ENCODE measurements at places on chromosomes 1 and 21.

DNA sequence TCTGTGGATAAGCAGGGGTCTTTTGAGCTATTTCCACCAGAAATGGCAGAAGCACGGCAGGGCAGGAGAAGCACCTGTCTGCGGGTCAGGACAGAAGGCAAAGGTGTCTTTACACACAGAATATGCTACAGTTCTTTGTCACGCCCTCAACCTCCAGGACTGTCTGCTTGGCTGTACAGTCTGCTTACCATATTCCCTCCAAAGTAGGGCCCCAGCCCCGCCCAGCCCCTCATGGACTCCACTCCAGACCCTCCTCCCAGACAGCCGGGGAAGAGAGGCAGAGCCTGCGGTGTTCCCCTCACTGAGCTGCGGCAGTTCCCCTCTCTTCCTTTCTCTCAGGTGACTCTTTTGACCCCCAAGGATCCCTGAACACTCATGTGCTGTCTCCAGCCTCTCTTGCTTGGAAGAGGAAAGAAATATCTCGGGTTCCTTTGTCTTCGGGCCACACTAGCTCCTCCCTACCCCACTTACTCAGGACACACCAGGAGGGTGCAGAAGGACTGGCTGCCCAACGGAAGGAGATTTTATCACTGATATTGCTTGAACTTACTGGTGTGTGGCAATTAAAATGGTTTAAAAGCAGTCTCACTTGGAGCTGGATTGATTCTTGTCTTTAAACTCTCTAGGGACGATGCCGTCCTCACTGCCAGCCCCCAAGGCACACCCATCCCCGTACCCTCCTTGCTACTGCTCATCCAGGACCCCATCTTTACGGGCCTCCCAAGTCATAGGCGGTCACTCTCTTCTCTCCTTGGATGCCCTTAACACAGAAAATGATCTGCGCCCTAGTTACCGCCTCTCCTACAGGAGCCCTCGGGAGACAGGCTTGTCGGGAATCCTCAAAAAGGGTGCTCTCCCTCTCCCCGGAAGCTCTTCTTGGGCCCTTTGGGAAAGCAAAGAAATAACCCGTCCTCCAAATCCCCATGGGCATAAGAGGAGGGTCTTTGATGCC, 169.7 kb downstream of the TOMM20 start:
- DNase-seq, result no peak

GRCh38 chr1:75612976-75613375, 2.1 kb upstream of the SLC44A5 start:
- DNase-seq, result no peak

GRCh38 chr1:157288006-157288405, 149.8 kb upstream of the ETV3 start:
- no peak for DNase-seq

- no peak for DNase-seq
Measured at GRCh38 chr1:155691992-155692528, 3.2 kb downstream of the DAP3 start.

DNA sequence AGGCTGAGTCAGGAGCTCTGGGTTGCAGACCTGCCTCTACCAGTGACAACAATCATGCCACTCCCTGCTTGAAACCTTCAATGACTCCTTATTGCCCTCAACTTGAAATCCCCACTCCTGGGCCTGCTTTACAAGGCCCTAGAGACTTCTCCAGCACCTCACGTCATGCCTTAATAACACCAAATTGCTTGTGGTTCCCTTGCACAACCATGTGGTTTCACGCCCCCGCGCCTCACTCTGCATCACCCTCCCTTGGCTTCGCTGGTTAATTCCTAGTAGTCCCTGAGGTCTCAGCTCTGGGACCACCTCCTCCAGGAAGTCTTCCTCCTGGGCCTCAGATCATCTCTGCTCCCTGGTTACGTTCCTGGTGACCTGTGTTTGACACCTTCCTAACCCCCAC, 33.0 kb downstream of the EPHA2 start:
- DNase-seq, result peak; percentile 96

- no peak for DNase-seq
Measured at GRCh38 chr1:59039551-59039950, 255.7 kb upstream of the JUN start.

GRCh38 chr1:23399229-23399628, 25.3 kb downstream of the TCEA3 start:
- no peak for DNase-seq

- DNase-seq, result no peak
Measured at GRCh38 chr1:63607322-63607721, 14.1 kb downstream of the PGM1 start.

DNA sequence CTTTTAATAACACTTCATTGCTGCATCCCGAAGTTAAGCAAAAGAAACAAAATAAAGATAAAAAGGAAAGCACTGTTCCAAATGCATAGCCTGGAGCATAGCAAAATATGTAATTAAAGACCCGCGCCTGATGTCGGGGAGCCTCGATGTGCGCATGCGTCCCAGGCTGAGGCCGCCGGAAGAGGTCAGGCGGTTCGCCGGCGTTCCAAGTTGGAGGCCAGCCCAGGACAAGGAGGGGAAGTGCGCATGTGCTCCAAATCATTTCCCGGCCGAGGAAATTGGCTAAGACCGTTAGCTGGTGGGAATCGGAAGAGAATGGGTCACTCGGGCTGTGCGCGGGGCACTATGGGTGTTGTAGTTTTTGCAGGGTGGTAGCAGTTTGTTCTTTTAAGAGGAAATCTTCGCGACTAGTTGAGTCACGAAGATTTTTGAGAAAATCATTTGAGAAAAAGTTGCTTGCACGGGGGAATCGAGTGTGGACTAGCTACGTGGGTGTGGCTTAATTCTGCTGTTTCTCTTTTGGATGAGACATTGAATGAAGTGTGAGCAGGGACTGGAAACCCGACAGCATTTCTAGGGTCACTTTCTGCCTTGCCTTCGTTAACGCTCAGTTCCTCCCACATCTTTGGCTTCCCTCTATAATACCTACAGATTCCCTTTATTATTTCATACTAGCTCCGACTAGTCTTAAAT, 31.0 kb upstream of the CD1D start:
- DNase-seq, result peak; percentile 90

GRCh38 chr1:67880056-67880601, 46.9 kb upstream of the GNG12 start:
- DNase-seq, result no peak

GRCh38 chr1:56808410-56808809, 10.8 kb downstream of the FYB2 start:
- no peak for DNase-seq

GRCh38 chr1:12644829-12645228, 944 bp downstream of the AADACL4 start:
- DNase-seq, result no peak

- DNase-seq, result no peak
Measured at GRCh38 chr1:23376890-23377811, 7.5 kb upstream of the ZNF436 start.

DNA sequence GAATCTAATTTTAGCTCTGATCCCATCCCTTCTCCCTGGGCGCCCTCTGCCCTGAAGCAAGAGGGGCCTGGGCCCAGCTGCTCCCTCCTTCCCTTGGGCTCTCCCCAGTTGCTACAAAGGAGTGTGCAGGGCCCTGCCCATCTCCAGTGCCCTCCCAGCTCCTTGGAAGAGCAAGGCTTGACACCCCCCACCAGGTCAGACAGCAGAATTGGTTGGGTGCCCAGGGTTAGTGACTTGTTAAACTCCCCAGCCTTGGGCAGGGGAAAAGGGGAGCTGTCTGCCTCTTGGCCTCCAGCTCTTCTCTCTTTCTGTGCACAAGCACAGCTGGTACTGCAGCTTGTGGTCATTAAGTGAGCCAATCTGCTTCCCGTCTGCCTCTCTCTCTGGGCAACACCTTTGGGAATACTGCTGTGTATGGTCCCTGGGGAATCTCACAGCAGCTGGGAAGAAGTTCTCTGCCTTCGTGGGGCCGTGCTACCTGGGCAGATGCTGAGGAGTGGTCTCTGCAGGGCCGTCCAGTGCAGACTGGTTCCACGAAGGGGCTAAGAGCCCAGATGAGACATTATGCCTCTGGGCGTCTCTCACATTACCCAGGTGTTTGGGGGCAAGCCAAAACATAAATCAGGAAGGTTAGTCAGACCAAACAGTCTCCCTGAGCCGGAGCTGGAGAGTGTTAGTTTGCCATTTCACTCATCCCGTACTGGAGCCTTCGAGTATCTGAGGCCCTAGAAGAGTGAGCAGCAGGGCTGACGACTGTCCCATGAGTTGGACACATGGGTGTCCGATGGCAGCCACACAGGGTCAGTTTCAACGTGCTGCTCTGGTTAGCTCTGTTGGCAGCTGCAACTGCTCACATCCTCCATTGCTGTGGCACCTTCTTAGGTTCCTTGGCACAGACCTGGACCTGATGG, 37.3 kb downstream of the TMEM53 start:
- DNase-seq, result no peak

DNA sequence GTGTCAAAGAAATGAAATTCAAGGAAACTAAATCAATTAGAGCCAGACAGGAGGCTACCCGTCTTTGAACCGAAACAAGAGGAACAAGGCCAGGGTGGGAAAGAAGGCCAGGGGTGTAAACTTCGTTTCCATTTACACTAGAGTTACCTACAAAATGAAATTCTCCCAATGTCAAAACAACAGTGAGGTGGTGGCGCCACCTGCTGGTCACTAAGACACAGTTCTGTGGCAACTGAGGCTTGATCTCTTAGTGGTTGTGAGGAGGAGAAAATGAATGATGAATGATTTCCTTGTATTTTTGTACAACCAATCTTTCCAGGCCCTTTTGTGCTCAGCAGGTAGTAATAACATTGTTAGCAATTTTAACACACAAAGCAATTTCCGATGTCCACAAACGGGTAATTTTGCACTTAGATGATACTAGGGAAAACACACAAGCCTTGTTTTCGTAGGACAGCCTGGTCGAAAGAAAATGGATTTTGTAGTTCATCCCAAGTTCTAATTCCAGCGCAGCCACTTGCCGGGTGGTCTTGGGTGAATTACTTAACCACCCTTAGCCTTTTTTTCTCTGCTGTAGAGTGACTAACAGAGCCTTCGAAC, 54.8 kb upstream of the SOD1 start:
- peak; percentile 67 for DNase-seq

DNA sequence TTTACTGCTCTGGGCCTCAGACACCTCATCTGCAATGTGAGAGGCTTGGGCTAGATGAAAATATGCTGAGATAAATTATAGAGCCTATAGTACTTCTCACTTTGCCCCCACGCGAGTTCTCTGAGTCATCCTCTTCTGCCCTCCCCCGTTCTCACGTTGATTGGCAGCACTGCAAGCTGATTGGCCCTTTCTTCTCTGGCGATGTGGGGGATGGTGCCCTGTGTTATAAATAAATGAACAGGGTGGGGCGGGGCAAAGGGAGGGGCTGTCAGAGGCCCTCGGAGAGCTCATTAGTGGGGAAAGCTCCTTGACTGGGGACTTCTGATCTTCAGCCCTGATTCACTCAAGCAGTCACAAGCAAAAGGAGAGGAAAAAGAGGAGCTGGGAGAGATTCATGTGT, 64.3 kb upstream of the ZC3H12A start:
- DNase-seq, result no peak

DNA sequence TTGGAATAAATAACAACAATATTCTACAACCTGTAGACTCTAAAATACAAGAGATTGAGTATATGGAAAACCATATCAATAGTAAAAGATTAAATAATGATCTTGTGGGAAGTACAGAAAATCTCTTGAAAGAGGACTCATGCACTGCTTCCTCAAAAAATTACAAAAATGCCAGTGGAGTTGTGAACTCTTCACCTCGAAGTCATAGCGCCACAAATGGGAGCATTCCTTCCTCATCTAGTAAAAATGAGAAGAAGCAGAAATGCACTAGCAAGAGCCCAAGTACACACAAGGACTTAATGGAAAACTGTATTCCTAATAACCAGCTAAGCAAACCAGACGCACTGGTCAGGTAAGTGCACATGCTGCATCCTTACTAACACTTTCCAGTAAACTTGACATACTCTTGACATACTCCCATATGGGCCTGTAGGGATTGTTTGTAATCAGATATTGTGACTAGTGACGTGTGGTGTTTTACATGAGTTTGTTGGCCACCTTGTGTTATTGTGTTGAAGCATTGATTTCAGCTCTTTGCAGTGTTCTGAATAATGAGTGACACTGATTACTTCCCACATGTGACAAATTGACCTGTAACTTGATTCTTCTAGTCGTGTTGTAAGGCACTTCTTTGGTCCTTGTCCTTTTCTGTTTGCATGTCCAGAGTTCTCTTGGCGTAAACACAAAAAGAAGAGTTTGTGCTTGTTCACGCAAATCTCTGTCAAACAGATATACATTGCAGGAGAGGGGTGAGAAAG, 28.0 kb downstream of the MACO1 start:
- no peak for DNase-seq

DNA sequence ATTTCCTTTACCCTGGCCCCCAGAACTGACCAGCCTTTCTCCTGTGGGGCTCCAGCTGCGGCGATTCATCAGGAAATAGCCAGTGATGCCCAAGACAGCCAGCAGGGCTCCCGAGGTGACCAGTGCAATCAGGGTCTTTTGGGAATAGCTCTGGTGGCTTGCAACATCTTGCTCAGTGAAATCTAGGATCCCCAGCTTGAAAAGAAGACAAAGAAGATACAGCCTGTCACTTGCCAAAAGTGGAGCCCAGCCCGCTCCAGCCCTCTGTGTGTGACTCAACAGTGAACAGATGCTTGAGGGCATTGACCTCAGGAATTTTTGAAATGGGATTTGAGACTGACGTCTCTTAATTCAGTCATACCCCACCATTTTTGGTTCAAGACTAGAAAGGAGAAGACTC, 22.3 kb downstream of the CD34 start:
- no peak for DNase-seq

- no peak for DNase-seq
Measured at GRCh38 chr21:24025101-24025500, 1582.2 kb downstream of the MRPL39 start.

- DNase-seq, result no peak
Measured at GRCh38 chr1:232382671-232383070, 247.3 kb downstream of the SIPA1L2 start.

GRCh38 chr1:76158126-76158525, 83.6 kb downstream of the ST6GALNAC3 start:
- no peak for DNase-seq

DNA sequence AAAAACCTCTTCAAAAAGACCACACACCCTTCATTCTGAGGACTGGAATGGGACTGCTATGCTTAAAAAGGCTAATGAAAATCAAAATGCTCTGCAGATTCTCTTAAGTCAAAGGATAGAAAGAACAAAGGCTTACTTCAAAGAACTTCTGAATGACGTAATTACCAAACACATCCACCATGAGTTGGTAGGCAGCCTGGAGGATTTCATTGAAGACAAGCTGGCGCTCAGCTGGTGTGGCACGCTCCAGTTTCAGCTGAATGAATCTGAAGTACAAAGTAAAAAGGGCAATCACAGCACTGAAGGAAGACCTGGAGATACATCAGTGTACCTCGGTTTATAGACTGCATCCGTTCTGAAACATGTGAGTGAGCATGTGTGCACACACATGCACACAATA, 43.5 kb upstream of the SDC3 start:
- DNase-seq, result no peak
